ENCODE measurements at places on chromosomes 4 and X. TPM values are rescaled to one million over a fixed set of nuclear protein-coding genes. Genes with fewer than 3 reads are reported as not detected.

DNA sequence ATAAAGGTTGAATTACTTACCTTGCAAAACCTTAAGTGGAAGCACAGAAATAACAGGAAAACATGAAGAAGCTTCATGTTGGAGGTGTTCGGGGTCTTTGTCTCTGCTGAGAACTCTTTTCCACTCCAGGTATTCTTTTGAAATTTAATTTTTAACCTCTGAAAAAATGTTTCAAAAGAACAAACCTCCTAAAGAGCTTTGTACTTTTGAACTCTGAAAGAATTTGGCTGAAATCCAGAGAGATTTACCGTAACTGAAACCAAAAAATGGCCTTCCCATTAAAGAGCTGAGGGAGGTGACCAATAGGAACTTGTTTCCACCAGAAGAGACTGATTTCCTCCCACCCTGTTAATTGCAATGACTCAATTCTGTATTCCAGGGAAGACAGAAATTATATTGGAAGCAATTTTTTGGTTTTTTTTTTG lies at the start of gene CFI:
CFI (minus strand) TSS at position 105 of the 425 bp plus-strand sequence; CDS start at position 77, 28 bp downstream.
- DNase-seq: no peak

DNA sequence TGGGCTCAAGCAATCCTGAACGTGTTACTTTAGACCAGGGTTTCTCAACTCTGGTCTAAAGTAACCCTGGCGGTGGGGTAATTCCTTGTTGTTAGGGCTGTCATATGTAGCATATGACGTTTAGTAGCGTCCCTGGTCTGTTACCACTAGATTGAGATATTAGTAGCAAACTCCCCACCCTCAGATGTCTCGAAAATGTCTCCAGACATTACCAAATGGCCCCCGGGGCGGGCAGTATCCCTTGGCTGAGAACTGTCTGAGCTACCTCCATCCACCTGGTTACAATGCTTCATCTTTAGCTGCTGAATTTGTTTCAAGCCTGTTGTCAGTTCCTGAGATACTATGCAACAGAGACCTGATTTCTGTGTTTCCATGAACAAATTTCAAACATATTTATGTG lies 56.7 kb downstream of the CLDN34 start:
- no peak for DNase-seq

DNA sequence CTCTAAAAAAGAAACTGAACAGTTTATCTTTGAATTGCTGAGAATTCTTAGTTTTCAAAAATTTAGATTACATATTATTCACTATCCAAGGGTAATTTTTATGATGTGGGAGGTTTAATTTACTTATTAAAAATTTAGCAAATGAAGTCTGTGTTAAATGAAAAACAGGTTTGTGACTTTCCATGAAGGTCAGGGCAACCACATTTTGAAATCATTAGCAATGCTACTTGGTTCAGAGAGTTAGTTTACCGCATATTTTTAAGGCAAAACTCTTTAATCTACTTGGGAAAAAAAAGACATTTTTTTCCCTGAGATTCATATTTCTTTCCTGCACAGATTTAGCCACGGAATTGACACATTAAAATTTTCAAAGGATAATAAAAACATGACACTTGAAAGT lies 37.3 kb upstream of the PRSS12 start:
- DNase-seq: no peak

PNMA6F gene
- not detected for total RNA-seq
